Activated naive CD8-positive, alpha-beta T cell treated with anti-CD3 and anti-CD28 coated beads, Interleukin-2, amount 10 ng/mL, durations not matched to agents 7 days and 5 days (primary cell): ENCODE measurements at places on chromosomes 5 and 9.
A peak's percentile ranks its signal among the peaks of the same experiment; 100 is the strongest.

- DNase-seq = no peak
Measured at GRCh38 chr9:89363311-89363670, 45.0 kb downstream of the SECISBP2 start.

GRCh38 chr9:117541181-117541580 is 126.3 kb upstream of the ASTN2 start:
- no peak for DNase-seq

DNA sequence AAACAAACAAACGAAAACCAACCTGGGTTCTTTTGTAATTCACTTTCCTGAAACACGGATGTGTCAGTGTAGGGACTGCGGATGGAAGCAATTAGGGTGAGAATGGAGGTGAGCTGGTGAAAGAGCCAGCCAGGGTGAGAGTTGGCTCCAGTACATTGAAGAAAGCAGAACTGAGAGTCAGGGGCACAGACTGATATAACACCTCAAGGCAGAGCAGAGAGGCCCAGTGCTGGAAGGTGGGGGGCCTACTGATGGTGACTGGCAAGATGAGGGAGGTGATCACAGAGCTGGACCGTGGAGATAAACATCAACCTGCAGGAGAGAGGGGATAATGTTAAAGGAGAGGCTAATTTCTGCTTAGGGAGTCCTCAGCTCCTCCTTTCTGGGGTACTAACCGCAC is 221.1 kb downstream of the MAN2A1 start:
- no peak for DNase-seq

- no peak for DNase-seq
Measured at GRCh38 chr5:6803981-6804550, 90.8 kb downstream of the TENT4A start.

DNA sequence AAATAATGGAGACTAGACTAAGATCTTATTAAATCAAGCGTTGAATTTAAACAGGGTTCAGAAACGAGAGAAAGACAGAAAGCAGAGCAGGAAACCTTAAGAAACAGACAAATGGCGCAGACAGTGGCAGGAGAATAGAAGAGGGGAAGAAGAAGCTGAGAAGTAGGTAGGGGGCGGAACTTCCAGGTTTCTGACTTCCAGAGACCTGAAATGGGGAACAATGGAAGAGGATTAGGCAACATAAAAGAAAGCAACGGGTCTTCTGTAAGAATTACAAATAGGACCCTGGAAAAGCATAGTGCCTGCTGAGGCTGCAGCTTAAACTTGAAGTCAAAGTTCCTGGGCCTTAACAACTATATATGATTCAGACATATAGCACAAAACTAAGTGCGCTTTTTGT is 101.7 kb downstream of the BNC2 start:
- no peak for DNase-seq

- no peak for DNase-seq
Measured at GRCh38 chr5:140420226-140420570, 18.6 kb downstream of the ANKHD1 start.

- DNase-seq = no peak
Measured at GRCh38 chr5:149011084-149011483, 51.8 kb downstream of the SH3TC2 start.

DNA sequence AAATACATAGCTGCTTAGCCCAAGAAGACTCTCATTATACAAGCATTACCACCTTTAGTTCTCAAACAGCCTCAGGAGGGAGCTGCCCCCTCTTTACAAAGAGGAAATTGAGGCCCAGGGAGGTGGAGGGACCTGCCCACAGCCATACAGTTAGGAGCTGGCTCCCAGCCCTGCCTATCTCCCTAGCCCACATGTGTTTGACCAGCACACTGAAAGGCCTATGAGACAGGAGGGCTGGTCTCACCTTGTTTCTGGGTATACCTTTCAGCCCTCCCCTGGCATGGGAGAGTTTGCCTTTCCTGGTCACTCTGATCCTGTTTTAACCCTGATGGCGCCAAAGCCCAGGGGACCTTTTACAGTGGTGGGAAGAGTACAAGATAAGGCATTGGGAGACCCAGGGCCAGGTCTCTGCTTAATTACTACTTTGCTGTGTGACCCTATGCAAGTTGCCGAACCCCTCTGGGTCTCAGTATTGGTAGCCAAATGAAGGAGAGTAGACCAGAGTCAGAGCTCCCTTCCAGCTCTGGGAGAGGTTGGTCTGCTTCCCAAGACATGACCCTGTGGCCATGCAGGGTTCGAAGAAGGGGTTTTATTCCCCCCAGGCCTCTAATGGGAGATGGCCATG is 60.9 kb upstream of the RPL26L1 start:
- DNase-seq = no peak

GRCh38 chr5:181187500-181188213 is 17.3 kb downstream of the TRIM7 start:
- DNase-seq = peak; percentile 67

- no peak for DNase-seq
Measured at GRCh38 chr9:124342776-124343485, 72.3 kb downstream of the PSMB7 start.

- DNase-seq = no peak
Measured at GRCh38 chr5:179668391-179668790, 12.4 kb downstream of the CBY3 start.

DNA sequence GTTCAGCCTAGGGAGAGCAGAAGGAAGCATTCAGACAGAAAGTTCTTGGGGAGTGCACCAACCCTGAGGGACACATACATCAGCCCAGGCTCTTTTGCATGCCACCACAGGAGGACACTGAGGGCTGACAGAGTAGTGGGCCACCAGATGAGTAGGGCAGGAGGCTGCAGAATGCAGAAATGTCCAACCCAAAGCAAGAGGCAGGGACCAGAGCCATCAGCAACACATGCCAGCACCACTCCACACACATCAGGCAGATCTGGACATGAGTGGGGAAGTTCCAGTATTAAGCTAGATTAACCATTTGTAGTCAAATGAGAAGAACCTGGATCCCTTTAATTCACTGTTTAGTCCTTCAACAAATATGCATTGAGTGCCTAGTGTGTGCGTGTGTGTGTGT is 35.7 kb upstream of the OTULINL start:
- no peak for DNase-seq

- no peak for DNase-seq
Measured at GRCh38 chr5:44862808-44863207, 54.1 kb downstream of the MRPS30 start.

- DNase-seq = no peak
Measured at GRCh38 chr5:81853030-81853357, 102.1 kb upstream of the SSBP2 start.

- DNase-seq = no peak
Measured at GRCh38 chr5:170393958-170394357, 4.8 kb upstream of the KCNMB1 start.

DNA sequence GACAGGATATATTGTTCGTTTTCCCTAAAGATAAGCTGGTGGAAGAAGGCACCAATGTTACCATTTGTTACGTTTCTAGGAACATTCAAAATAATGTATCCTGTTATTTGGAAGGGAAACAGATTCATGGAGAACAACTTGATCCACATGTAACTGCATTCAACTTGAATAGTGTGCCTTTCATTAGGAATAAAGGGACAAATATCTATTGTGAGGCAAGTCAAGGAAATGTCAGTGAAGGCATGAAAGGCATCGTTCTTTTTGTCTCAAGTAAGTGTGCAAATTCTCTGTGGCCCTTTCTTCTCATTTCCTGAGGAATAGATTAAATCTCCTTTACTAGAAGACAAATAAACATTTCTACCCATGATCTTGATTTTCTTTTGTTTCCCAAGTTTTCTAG is 38.0 kb downstream of the OSMR start:
- no peak for DNase-seq

GRCh38 chr5:116446356-116447005 is 128.1 kb downstream of the SEMA6A start:
- no peak for DNase-seq

GRCh38 chr5:79954620-79955019 is 36.4 kb downstream of the MTX3 start:
- no peak for DNase-seq

DNA sequence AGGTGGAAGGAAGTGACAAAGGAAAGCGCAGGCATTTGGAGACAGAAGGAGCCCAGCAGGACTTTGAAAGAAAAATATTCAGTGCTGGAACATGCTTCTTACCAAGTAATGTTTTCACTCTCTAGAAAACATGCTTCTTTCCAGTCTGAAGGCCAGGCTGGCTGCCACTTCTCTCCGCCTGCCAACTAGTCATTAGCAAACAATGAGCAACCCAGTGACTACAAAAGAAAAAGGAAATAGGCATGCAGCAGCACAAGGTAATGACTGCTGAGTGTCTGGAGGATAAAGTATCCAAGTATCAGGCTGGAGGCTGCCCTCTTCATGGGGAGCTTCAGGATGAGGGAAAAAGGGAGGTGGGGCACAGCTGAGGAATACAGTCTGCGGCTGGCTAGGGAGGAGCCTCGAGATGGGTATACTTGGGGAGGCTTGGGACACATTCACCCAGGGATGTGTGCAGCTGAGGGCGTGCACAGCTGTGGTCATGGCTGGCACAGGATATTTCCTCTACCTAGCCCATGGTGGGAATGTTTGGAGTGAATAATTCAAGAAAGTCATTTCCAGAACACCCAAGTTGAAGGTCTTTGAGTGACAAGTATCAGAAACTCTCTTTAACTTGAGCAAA is 161.5 kb upstream of the KIF2A start:
- DNase-seq = no peak

DNA sequence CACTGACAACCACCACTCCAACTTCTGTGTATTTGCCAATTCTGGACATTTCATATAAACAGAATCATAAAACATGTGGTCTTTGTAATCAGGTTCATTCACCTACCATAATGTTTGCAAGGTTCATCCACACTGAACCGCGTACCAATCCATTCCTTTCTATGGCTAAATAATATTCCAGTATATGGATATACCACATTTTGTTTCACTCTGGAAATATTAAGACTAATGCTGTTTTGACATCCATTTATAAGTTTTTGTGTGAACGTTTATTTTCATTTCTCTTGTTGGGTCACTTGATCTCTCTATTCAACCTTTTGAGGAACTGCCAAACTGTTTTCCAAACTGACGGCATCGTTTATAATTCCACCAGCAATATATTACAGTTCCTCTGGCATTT is 26.3 kb upstream of the RNF38 start:
- no peak for DNase-seq

DNA sequence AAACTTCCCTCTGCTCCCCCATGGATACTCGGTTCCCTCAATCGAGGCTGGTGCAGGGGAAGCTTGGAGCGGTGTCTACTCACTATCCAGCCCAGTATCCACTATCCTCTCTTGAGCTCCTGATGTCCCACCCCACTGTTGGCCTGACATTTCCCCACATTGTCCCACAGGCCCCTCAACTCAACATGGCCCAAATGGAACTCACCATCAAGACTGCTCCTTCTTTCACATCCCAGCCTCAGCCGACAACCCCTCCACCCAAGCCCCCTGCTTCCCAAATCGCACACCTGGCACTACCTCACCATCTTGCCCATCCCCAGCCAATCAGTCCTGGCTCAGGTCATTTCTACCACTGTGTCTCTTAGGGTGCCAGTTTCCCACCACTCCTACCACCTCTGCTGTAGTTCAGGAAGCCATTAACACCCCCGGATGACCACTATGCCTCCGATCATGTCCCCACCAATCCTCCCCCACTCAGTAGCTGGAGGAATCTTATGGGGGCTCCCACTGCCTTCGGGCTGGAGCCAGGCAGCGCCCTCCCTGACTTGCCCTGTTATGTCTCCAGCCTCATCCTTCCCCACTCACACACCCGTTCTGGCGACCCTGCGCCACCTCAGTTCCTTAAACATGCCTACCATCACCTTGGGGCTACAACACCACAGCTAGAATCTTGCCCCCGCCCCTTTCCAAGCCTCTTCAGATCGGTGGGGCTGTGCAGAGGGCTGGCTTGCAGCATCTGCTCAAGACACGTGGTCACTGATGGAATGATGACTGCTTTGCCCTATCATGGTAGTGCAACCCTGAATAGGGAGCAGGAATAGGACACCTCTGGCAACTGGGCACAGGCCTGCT is 273.6 kb downstream of the FSTL4 start:
- no peak for DNase-seq

- DNase-seq = peak; percentile 69
Measured at GRCh38 chr9:94860678-94861588, 134.4 kb downstream of the AOPEP start.

GRCh38 chr5:79842991-79843390 is 148.1 kb downstream of the MTX3 start:
- DNase-seq = no peak

DNA sequence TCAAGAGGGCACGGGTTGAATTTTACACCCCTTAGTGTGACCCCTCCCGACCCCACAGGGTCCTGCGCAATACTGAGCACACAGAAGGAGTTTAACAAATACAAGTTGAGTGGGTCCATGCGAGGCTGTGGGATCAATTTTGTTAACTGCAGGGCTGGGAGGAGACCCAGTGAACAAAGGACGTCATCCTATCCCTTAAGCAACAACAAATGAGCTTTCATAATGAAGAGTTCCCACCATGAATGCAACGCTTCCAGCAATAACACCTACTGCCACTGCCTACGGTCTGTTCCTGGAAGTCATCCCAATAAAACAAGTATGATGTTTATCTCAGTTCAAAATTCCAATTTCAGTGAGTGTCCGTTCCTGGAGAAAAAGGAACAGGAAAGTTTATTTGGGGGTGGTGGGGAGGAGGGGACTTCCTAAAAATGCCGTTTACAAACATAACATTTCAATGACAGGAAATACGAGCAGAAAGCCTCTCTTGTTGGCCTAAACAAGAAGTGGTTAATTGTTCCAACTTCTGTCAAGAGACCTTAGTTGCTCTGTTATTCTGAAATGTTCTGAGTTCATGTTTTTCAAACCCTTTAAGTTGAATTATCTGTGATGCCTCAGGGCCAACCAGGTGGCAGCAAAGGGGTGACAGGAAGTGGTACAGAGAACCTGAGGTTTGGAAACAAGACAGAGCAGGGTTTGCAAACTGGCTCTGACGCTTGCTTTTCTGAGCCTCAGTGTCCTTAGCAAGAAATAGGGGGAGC is 65.8 kb upstream of the PLPP6 start:
- DNase-seq = peak; percentile 38

DNA sequence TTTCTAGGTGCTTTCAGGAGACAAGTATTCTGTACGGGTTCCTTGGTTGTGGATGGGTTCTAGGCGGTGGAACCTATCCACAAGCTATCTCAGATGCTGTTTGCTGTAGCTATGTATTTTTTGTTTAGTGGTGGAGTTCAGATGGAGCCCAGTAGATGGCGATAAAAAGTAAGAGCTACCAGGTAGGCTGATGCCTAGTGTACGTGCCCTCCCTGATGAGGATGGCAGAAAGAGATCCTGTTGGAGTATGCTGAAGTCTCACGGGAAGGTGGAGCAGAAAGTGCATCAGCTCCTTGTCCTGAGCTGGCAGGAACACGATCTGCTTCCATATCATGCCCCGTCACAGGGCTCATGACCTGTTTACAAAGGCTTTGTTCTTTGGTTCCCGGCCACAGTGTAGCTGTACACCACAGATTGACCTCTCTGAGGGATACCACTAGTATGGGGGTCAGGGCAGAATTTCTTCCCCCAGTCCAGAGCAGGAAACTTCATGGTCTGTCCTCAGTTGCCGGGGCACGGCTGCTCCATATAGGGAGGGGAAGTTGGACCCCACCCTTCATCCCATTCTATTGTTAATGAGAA is 12.6 kb upstream of the UGT3A2 start:
- DNase-seq = no peak

DNA sequence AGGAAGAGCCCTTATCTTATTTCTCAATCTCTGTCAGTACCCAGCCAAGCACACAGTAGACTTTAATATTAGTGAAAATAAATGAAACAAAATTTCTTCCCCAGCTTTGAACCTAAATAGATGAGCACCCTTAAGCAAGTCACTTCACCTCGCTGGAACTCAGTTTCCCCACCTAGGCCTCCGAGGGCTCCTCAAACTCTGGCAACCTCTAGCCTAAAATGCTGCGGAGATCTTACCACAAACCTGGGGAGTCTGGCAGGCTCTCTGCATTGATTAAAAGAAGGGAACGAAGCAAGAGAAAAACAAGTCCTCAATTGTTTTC is 326 bp downstream of the RIGI start:
- no peak for DNase-seq
